GF-D8 (cell line): ENCODE measurements at places on chromosomes 5 and 9.

- DNase-seq = no peak
These were observed 157.7 kb downstream of the CEP120 start for GRCh38 chr5:123265551-123265950.

DNA sequence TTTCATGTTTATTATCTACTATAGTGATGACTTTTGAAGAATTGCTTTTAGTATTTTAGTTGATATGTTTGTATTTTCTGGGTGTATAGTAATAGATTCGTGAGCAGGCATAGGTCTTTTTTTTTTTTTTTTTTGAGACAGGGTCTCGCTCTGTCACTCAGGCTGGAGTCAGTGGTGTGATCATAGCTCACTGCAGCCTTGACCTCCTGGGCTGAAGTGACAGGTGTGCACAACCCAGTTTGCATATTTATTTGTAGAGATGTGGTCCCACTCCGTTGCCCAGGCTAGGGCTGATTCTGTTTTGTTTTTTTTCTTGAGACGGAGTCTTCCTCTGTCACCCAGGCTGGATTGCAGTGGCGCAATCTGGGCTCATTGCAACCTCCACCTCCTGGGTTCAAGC lies 11.9 kb downstream of the ERBIN start:
- no peak for DNase-seq

DNA sequence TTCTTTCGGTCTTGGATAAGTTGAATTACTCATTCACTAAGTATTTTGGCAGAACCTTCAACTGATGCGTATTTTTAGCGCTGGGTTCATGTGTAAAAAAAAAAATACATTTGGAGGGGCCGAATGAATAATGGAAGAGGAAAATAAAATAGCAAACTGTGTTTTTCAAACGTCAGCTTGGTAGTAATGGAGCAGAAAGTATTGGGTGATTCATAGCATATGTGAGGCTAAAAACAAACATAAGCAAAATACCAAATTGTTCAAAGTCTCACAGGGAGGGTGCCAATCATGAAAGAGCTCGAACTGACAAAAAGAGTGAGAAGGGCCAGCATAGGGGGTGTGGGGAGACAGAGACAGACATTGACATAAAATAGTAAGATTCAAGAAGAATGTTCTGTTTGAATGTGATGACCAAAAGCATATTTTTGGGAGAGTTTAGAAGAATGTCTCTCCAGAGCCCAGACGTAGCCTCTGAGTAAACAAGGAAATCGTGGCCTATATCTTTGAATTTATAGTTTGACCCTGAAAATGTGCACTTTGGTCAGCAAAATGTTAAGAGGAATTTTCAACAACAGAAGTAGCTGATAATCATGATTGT lies 174.9 kb upstream of the HMHB1 start:
- DNase-seq = no peak

GRCh38 chr9:70119786-70120185 lies 76.1 kb downstream of the MAMDC2 start:
- no peak for DNase-seq

DNA sequence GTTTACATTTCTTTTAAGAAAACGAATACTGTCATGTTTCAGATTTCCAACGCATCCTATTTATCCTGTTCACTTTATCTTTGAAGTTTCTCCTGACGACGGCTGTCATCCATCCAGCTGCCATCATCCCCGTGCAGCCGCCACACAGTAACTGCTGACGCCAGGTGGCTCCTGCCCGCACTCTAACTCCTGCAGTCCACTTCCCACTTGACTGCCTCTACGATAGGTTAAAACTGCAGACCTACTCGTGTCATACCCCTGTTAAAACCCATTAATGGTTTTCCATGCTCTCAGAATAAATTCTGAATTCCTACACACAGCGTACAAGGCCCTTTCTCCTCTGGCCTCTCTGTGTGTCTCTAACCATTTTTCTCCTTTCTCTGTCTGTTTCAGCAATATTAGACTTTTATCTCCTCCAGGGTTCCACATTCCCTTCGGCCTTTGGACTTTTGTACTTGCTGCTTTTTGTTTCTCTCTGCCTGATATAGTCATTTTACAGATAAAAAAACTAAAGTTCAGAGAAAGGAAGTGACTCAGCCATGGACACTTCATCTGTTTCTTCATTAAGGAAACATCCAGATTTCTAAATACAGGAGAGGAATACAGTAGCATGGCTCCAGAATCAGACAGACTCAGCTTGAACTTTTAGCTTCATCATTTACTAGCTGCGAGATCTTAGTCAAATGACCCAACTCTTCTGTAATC lies 84.9 kb downstream of the ADAMTS12 start:
- no peak for DNase-seq

DNA sequence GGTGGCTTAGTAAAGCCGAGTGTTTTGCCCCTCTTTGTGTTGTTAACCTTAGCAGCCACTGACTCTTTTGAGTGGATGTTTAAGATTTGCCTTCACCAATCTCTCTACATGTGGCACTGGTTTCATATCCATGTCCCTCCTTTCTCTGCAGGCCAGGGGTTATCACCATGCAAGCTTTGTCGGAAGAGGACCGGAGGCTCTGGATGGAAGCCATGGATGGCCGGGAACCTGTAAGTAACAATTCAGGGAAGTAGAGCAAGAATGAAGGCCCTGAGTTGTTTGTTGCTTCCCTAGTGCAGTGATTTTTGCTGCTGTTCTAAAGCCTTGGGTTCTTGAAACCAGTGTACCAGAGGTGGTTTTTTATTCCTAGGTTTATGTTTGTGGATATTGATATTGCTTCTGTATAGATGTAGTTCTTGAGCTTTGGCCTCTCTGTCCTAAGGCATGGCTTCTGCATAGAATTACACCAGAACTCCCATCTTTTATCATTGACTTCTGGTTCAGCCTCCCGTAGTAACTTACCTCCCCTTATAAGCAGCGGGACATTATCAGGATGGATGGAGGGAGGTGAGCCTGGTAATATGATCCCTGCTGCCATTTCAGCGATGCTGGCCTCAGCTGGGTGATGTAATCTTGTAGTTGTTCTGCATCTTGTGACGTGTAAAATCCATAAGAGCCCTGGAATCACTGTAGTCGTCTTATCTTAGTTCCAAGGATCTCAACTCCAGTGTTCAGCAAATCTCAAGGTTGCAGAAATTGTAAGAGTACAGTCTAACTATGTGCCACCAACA lies 161.9 kb downstream of the ARHGAP26 start:
- no peak for DNase-seq

GRCh38 chr9:77708064-77708815 lies 60.1 kb upstream of the GNA14 start:
- DNase-seq = peak; percentile 19

DNA sequence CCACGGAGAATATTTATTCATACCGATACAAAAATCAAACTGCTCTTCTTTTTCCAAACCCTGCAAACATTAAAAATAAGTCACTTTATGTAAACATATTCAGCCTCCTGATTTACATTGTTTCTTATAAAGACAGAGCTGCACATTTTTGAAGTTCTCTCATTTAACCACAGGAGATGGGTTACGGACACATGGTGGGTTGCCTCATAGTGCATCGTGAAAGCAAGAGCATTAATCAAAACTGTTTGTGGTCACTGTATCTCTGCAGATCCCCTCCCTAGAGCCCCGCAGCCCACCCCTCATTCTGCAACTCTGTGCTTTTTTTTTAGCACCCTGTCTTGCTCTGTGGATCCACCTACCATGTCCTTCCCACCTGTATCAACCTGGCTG lies 43.3 kb upstream of the EQTN start:
- DNase-seq = no peak

DNA sequence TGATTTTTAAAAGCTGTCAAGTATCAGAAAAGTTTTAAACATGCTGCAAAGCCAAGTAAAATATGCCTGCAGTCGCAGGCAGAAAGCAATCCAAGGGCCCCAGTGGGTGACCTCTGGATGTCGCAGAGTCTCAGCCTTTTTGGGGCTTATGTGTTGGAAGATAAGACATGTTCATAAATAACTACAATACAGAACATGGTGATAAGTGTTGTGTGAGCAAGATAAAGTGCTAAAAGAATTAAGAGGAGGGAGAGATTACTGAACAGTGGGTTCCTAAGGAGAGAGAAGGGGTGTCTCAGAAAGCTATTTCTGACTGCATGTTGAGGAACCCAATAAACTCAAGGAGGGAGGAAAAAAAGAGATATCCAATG lies 78.9 kb upstream of the ADRB2 start:
- DNase-seq = no peak

DNA sequence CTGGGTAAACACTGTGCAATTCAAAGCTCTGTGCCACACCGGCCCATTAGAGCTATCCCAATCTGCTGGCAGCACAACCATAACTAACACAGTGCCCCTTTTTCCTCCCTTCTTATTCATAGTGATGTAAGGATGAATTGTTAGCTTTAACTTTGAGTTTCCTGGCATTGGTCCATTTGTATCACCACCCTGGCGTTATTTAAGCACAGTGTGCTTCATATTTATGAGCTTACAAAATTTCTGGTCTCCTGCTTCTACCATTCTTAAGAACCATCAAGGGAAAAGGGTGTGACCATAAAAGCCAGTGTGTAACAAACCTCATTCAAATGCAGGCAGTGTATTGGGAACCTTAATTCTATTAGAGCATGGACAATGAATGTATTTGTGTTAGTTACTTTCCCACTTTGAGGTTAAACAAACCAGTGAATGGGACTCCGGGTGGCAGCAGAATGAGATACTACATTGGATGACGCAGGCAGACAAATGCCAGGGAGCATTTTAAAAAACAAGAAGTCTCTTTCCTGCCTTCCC lies 222.6 kb downstream of the TMEM161B start:
- DNase-seq = no peak

- DNase-seq = no peak
These were observed 220.2 kb upstream of the DMRT1 start for GRCh38 chr9:621201-621855.

DNA sequence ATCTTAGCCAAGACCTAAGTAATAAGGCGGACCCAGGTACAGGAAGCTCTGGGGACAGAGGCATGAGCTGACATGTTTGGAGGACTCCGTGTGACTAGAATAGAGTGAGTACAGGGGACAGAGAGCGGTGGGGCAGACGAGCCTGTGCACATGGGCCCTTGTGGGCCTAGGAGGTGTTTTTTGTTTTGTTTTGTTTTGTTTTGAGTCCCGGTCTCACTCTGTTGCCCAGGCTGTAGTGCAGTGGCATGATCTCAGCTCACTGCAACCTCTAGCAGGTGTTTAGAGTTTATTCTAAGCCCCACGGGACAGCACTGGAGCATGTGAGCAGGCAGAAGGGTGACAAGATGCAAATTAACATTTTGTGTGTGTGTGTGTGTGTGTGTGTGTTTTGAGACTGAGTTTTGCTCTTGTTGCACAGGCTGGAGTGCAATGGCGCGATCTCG lies 3.1 kb upstream of the EEIG1 start:
- DNase-seq = no peak

GRCh38 chr9:126612326-126612812 lies 1.4 kb upstream of the LMX1B start:
- no peak for DNase-seq

DNA sequence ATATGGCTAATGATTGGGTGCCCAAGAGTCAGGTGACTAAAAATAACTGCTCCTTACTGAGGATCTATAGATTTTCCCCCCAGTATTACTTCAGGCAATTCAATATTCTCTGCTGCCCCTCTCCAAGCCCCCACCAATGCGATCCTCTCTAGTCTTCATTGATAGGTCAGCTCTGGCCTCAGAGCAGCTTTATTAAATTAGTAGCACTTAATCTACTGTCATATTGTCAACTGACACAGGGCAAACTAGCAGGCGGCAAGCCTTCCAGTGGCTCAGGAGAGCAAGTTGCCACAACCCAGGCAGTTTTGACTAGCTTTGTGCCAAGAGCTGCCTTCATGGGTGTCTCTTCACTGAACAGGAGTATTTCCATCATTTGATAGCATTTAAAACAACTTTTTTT lies 462.9 kb downstream of the BNC2 start:
- no peak for DNase-seq

GRCh38 chr5:92761585-92761984 lies 819.4 kb downstream of the NR2F1-AS1 start:
- no peak for DNase-seq

- no peak for DNase-seq
These were observed 175.4 kb downstream of the KIAA0825 start for GRCh38 chr5:94442991-94443390.

- DNase-seq = no peak
These were observed 277.2 kb upstream of the CDH9 start for GRCh38 chr5:27315363-27316270.

- peak; percentile 17 for DNase-seq
These were observed 1.2 kb downstream of the MIER3 start for GRCh38 chr5:56950626-56951125.
